ENCODE measurements at places on chromosomes 5 and 9. TPM values are rescaled to one million over a fixed set of nuclear protein-coding genes. Genes with fewer than 3 reads are reported as not detected.

The PRKACG gene
- polyA plus RNA-seq: not detected

The IL5 gene
- 0.43 TPM for polyA plus RNA-seq

The ANKRA2 gene
- 59.2 TPM for polyA plus RNA-seq

The DCAF10 gene
- polyA plus RNA-seq: 7.6 TPM

DNA sequence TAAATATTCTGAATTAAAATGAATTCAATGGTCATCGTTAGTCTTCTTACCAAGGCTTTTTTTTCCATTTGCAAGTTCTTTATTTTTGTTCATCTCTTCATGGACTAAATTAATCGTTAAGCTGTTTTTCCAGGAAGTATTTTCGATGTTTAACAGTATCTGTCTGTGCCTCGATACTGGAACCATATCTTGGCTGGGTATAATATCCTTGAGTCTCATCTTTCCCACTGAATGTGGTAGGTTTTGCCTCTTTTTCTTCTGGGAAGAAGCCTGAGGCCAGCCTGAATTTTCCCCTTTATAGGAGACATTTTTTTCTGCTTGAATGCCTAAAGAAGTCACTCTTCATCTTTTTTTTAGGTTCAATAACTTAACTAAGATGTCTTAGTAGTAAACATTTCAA lies 4.0 kb upstream of the SEPTIN8 start:
- H3K4me1 ChIP-seq: peaks cover 20% of the 10 kb centered on the region
- H3K36me3 ChIP-seq: no peaks in the 10 kb centered on the region
- peaks cover 44% of the 10 kb centered on the region for H3K27me3 ChIP-seq
